ENCODE measurements at places on chromosomes 2 and 18.

DNA sequence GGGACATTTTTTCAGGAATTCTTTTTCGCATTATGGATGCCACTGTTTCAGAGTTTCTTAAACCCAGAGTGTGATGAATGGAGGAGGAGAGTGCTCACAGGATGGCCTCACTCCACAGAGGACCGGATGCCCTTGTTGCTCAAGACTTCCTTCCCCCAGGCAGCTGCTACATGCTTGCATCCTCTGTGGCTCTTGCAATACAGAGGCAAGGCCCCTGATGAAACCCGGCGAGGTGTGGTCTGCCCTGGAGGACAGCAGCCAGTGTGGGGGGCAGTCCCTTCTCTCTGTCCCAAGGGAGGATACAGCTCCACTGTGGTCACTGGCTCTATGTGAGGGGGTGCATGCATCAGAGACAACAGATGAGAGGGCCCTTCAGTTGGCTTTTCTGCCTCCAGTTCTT, 109.6 kb downstream of the SH3RF3 start:
- DNase-seq = no peak

DNA sequence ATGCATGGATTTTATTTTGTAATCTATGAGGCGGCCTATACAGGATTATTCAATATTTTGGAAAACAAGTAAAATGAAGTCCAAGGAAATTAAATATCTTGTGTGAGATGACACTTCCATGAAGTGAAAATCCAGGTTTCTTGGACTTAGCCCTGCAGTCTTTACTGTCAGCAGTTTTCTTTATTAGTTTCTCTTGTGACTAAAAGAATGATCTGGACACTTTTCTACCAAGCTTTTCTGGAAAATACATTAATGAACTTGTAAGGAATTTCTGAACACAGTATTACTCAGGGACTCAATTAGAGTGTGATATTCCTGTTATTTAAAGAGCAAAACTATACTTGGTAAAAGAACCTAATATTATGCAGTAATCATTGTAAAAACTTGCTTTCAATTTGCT, 610.4 kb upstream of the SLC8A1 start:
- DNase-seq = no peak

DNA sequence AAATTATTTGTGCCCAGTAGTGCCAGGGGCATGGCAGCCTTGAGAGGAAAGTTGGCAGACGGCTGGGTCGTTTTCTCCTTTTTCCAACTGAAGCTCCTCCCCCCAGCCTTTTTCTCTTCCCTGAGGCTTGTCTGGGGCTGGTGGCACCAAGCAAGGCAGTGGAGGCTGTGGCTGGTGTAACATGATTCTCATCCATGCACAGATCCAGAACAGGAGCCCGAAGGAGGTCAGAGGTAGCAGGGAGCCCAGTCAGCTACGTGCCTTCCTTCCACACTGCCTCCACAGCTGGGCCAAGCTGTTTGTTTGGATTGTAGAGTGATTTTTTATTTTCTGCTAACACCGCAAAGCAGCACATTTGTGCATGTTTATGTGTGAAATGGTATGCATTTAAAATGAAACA, 170.3 kb upstream of the MGAT5 start:
- DNase-seq = no peak

- peak; percentile 52 for DNase-seq
Measured at GRCh38 chr2:101330253-101330933, 21.9 kb upstream of the RNF149 start.

- DNase-seq = no peak
Measured at GRCh38 chr2:201191132-201191875, 8.4 kb downstream of the CASP10 start.

- DNase-seq = no peak
Measured at GRCh38 chr2:52745144-52745543, 1022.5 kb upstream of the CHAC2 start.

- no peak for DNase-seq
Measured at GRCh38 chr2:195590199-195590860, 66.7 kb upstream of the SLC39A10 start.

GRCh38 chr2:172113617-172114016, 10.9 kb upstream of the DLX2 start:
- peak; percentile 56 for DNase-seq

DNA sequence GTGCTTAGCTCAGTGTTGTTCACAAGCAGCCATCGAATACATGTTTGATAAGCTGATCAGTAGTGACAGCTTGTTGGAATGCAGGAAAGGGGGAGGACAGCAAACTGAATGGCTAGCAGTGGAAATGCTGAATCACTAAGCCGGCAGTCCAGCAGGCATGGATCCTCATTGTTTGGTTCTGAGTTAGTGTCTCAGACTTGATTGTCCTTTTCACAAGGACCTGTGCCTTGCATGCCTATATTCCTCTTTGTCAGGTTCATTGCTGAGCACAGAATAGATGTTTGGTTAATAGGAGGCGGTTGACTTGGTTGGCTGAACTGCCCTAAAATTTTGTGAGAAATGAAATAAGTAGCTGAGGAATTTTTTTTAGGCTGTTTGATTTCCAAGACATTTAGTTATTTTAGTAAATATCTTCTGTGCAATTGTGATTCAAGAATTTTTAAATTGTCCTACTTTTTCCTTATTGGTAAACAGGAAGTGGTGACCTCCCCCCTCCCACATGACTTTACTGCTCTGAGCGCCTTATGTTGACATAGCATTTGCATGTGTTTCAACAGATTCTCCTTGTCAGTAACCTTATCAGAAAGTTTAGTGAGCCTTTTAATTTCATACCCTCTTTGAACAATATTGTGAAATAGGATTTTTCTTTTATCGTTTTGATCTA, 21.4 kb upstream of the STON1 start:
- DNase-seq = peak; percentile 66

GRCh38 chr2:197229509-197230443, 80.8 kb downstream of the ANKRD44 start:
- no peak for DNase-seq

DNA sequence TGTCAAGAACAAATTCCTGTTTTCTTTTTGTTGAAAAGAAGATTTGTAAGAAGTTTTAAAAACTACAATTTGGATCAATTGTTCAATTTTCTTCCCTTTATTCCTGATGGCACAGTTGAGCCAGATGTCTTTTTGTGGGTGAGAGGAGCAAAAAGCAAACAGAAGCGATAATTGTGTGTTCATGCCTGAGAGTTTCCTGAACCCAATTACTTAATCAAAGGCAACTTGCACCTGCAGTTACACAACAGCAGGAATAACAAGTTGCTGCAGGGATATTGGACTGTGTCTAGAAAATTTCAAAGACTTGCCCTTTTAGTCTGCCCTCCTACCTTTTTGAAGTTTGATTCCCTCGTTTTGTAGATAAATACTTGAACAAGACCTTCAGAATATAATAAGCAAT, 383.6 kb downstream of the DSEL start:
- no peak for DNase-seq

DNA sequence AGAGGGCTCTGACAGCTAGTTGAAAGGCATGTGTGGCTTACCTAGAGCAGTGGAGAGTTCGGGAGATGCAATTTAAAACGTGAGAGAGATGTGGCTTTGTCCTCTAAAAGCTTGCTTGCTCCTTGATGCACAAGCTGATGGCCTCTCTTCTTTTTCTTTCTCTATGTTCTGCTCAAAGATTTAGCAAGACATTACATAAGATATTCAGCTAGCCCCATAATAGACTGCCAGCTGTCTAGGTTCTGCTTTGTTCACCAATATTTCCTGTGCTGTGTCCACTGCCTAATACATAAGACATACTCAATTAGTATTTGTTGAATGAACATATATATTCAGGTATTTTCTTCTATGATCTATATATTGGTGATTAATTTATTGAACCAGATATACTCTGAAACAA, 31.1 kb downstream of the SPATS2L start:
- DNase-seq = no peak

DNA sequence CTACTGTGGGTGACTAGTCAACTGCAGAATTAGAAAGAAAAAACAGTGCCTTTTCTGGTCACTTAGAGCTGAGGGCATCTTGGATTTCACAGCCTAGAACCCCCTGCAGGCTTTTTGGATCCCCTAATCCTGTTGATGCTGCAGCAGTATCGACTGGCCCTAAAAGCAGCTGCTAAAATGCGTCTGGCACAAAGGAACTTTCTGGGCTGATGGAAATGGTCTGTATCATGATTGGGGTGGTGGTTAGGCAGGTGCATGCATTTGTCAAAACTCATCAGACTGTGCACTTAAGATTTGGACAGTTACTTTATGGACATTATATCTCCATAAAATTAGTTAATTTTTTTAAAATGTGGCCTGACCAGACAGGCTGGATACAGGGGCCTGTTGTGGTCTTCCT, 149.8 kb downstream of the KLHL29 start:
- no peak for DNase-seq

DNA sequence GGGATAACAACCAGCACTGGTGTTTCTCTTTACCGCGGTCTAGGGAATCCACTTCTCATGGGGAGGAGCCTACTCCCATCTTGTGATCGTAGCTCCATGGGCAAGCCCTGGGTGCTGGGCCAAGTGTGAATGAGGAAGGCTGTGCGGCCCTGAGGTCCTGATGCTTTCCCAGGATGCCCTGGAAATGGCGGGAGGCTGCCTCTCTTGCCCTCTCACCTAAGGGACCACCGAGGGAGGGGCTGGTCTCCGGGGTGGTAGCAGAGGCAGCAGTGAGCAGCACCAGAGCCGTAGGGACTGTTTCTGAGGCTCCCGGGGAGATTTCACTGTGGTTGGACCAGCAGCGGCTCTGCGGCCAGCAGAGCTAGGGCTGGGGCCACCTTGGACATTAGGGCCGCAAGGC, 15.5 kb upstream of the NPPC start:
- DNase-seq = no peak

DNA sequence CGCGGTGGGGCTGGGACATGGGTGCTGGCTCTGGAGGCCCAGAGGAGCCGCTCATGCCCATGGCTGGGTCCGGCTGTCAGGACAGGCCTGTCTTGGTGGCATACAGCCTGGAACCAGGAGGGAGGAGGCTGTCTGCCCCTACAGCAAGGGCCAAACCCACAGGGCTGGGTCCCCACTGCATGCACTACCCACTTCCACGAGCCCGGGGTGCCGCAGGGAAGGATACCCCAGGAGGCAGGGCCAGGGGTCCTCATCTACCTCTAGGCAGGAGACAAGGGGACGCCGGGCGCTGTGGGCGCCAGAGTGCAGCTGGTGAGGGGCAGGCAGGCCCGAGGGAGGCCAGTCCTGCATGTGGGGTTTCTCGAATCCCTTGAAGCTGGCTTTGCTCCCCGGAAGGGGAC, 95.1 kb upstream of the GPC1 start:
- DNase-seq = no peak

DNA sequence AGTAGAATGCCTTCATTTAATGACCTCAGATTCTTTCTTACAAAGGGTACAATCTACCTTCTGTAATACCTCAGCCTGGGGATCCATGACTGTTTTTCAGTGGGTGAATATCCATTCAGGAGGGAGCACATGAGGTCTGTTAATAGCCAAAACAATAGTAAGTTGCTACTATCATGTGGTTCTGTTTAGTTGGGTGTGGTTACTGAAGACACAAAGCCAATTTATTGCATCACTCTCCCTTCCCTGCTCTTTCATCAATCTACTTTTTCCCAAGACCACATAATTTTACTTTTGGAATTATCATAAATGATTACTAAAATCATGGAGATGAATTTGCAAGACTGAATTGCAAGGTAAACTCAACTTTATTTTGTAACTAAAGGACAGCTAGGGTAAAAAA, 254.2 kb downstream of the GALNT13 start:
- no peak for DNase-seq

DNA sequence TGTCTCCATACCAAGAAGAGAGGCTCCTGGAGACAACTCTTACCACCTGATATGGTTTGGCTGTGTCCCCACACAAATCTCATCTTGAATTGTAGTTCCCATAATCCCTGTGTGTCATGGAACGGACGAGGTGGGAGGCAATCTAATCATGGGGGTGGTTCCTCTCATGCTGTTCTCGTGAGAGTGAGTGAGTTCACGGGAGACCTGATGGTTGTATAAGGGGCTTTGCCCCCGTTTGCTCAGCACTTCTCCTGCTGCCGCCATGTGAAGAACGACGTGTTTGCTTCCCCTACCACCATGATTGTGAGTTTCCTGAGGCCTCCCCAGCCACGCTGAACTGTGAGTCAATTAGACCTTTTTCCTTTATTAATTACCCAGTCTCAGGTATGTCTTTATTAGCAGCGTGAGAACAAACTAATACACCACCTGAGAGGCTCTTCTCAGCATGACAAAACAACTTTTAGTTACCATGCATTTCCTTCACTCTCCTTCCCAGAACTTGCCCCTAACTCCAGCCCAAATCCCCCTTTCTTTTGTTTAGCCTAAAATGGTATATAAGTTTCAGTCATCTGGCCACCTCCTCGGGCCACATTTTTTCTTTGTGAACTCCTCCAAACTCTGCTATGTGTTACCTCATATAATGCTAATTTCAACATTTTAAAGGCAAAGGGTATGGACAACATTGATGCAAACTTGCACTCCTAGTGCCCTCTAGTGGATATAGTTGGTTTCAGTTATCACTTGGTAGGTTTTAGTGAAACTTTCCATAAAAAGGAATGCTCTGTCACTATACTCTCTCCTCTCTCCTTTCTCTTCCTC, 58.6 kb upstream of the SLC25A52 start:
- DNase-seq = peak; percentile 70

DNA sequence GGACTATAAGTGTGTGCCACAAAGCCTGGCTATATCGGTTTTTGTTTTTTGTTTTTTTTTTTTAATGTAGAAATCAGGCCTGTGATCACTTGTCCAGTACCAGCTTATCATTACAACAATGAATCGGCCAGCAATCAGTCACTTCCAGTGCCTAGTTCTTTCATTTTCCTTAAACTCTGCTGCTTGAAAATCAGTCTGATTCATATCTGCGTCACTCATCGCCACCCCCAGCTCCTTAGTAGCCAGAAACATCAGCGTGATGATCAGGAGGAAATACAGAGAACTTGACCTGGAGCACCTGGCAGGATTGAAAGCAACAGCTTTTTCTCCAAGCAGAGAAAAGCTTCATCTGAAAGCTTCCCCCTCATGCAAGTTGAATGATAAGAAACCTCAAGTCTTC, 75.4 kb downstream of the SPTBN1 start:
- DNase-seq = no peak

DNA sequence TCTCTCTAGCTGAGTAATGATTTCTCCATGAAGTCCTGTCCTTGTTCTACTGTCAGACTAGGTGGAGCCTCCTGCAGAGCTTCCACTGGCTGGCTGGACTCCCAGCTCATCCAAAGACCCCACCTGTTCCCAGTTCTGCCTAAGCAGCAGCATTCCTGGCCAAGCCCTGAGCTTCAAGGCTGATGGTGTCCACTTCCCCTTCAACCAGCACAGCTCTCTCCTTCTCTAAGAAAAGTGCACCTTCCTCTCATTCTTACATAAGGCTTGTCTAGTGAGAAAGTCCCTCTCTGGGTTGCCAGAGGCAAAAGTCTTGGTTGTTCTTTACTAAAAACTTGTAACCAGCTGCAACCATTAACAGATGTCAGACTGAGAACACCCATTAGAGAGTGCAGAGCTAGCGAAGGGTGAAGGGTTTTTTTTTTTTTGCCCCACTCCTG, 58.9 kb downstream of the CXCR4 start:
- no peak for DNase-seq

- DNase-seq = no peak
Measured at GRCh38 chr2:231521-232185, 32.2 kb downstream of the SH3YL1 start.

DNA sequence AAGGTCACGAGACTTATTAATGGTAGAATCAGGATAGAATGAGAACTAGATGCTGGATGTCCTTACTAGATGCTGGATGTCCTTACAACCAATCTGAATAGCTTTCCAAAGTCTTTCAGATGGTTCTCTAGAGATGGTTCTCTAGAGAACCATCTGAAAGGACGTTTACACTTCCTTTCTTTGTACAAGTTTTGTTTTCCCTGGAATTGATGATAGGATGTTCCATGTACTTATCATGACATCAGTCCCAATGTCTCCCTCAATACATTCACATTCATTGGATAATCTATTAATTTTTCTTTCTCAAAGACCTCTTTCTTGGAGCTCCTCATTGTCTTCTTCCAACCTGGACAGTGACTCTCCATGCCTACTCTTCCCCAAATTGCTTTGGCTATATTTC, 28.2 kb upstream of the RUFY4 start:
- no peak for DNase-seq
